CD4-positive, alpha-beta T cell treated with Interleukin-21 for 1 hour (primary cell): ENCODE measurements at places on chromosomes 12 and 14.

GRCh38 chr12:114041136-114041535 is 75.0 kb upstream of the RBM19 start:
- DNase-seq = no peak

GRCh38 chr12:48447755-48448154 is 24.6 kb upstream of the ANP32D start:
- no peak for DNase-seq

GRCh38 chr12:122981587-122982476 is 1.4 kb downstream of the ARL6IP4 start:
- DNase-seq = no peak

GRCh38 chr12:104213952-104214351 is 1.6 kb upstream of the TXNRD1 start:
- no peak for DNase-seq

GRCh38 chr12:5456906-5457305 is 25.0 kb downstream of the NTF3 start:
- DNase-seq = no peak

DNA sequence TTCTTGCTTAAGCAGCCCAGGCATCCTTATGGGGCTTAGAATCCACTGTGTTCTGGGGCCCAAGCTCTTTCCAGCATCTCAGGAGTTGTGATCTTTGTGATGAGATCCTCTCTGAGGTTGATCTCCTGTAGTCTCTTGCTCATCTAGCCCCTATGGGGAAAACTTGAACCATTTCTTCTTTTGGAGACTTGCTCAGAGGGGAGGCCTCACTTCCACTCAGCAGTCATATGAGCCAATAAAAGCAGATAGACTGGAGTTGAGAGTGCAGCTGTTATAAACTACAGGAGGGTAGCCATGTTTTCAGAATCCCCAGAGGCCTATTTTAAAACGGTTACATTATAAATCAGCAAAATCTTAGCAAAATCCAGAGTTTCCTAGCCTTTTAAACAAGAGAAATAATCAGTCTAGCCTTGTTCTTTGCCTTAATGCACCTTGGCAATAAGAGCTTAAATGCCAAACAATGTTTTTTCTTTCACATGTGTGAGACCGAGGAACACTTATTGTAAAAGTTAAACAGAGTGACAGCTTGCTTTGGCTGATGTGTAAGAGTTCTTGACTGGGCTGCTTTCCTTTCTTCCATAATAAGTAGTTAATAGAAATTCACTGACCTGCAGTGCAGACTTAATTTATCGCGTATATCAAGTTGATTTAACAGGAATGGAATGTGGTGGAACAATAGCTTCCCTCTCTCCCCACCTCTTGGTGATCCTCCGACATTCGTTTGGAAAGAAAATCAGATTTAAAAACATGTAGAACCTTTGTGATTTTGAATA is 168.3 kb downstream of the NEDD1 start:
- DNase-seq = no peak

- DNase-seq = no peak
Measured at GRCh38 chr12:25712169-25712568, 159.1 kb upstream of the LMNTD1 start.

GRCh38 chr12:92459850-92460249 is 242.9 kb upstream of the PLEKHG7 start:
- no peak for DNase-seq

- peak; percentile 74 for DNase-seq
Measured at GRCh38 chr12:104687823-104688573, 231.2 kb downstream of the CHST11 start.

DNA sequence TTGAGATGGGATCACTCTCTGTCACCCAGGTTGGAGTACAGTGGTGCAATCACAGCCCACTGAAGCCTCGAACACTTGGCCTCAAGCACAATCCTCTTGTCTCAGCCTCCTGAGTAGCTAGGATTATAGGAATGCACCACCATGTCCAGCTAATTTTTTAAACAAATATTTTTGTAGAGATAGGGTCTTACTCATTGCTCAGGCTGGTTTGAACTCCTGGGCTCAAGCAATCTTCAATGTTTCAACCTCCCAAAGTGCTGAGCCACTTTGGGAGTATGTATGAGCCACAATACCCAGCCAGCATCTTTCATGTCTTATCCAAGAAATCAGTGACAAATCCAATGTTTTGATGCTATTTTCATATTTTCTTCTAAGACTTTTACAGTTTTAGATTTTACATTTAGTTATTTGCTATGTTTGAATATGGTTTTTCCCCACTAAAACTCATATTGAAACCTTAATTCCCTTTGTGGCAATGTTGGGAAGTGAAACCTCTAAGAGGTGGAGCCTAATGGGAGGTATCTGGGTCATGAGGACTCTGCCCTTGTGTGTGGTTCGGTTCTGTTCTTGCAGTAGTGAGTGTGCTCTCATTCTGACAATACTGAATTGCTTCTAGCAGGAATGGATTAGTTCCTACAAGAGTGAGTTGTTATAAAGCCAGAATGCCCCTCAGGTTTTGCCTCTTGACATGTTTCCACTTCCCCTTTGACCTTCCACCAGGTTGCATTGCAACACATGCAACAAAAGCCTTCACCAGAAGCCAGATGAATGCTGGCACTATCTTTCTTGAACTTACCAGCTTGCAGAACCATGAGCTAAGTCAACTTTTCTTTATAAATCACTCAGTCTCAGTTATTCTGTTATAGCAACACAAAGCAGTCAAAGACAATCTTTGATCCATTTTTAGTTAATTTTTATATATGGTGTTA is 80.8 kb upstream of the AMIGO2 start:
- DNase-seq = no peak

GRCh38 chr14:55255979-55256378 is 15.2 kb upstream of the FBXO34 start:
- DNase-seq = no peak

- DNase-seq = no peak
Measured at GRCh38 chr14:34997762-34998161, 15.0 kb downstream of the SRP54 start.

GRCh38 chr12:92556637-92557421 is 146.0 kb upstream of the PLEKHG7 start:
- no peak for DNase-seq

- DNase-seq = no peak
Measured at GRCh38 chr12:14982991-14983390, 10.1 kb downstream of the PDE6H start.

DNA sequence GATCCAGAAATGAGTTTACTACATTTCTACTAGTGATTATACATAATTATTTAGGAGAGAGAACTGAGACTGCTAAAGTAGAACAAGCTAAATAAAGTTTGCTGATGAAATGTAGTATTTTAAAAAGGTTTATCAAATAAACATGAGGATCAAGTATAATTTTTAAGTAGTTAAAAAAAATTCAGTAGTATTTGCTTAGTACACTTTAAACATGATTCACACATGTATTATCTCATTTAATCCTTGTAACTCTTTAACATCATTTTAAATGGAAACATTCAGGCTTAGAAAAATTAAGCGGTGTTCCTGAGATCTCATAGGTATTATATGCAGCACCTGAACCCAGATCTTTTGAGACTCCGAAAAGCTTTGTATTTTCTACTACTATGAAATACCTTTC is 8.7 kb downstream of the SNW1 start:
- no peak for DNase-seq

DNA sequence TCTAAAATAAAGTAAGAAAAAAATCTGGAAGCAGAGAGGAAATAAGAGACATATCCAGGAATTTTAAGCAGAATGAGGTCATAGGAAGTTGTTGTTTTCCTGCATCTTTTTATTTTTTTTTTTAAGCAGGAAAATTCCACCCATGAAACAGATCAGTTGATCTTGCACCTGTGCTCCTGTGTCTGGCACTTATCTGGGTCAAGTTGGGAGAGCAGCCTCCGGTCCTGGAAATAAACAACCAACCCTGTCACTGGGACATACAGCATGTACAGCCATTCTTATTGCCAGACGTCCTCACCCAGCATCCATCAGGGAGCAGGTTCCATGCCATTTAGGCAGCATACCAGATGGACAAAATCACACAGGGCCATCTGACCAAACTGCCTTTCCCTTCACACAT is 266.0 kb upstream of the BTG1 start:
- no peak for DNase-seq

DNA sequence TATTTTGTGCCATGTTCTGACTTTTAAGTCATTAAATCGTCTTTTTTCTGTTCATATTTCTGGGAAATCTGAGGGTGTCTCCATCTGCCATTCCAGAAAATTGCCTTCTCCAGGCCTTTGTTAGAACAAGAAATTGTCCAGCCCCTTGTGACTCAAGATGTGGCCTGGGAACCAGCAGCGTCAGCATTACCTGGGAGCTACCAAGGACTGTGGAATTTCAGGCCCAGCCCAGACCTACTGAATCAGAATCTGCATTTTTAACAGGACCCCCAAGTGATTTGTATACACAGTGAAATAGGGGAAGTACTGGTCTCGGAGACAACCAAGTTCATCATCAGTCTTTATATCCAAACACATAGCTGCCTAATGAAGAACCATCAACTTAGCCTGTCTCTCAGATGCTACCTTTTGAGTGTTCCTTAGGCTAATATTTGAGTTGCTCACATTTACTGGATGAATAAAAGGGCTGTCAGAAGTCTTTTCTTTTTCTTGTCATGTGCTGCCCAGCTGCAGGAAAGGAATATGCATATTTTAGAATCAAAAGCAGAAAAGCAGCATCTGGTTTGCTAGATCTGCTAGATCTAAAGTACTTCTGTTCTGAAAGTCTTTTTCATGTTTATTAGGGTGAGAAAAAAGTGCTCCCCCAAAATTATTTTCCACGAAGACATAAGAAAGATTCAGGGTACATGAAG is 21.2 kb downstream of the GPHB5 start:
- no peak for DNase-seq

GRCh38 chr12:128652136-128652751 is 171.5 kb downstream of the SLC15A4 start:
- DNase-seq = no peak

GRCh38 chr12:54418441-54419087 is 502 bp downstream of the ITGA5 start:
- no peak for DNase-seq

DNA sequence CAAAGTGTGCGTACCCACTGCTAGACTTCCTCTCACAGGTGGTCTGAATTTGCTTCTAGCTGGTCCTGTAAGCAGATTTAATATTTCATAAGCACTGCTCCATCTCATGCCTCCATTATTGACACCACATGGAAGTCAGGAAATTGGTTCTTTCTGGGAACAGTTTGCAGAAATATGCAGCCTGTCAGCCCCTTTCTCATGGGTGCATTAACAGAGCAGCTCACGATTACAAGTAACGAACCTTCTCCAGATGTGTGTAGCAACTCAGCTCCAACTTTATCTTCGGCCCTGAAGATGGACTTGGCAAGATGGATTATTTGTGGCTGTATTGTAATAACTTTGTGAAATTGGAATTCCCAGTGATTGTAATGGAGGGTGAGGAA is 214.5 kb upstream of the DDHD1 start:
- DNase-seq = no peak

DNA sequence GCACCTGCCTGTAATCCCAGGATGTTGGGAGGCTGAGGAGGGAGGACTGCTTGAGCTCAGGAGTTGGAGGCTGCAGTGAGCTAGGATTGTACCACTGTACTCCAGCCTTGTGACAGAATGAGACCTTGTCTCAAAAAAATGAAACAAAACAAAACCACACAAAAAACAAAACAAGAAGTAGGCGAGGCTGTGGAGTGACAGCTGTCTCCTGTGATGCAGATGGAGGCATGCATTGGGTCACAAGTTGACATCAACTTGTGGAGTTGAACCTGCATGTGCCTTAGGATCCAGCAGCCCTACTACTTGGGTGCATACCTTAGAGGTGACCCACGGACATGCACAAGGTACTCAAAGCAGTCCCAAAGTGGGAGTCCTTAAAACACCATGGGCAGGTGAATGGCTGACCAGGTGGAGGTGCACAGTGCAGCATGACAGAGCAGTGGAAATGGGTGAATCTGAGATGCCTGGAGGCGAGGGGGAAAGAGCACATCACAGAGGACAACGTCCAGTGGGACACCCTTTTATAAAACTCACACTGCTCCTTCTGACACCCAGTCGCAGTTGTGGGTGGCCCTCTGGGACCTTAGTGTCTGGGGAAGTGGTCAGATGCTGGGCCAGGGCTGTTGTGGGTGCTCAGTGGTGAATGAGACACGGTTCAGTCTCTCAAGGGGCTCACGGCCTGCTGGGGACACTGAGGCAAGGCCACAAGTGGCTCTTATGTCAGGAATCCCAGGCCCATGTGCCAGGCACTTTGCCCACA is 12.7 kb downstream of the PLBD2 start:
- no peak for DNase-seq

GRCh38 chr14:23528555-23528954 is 23.0 kb downstream of the ZFHX2 start:
- DNase-seq = no peak

- DNase-seq = peak; percentile 33
Measured at GRCh38 chr14:77369285-77369684, 7.6 kb downstream of the TMED8 start.

- no peak for DNase-seq
Measured at GRCh38 chr12:67457778-67458665, 188.9 kb downstream of the CAND1 start.

DNA sequence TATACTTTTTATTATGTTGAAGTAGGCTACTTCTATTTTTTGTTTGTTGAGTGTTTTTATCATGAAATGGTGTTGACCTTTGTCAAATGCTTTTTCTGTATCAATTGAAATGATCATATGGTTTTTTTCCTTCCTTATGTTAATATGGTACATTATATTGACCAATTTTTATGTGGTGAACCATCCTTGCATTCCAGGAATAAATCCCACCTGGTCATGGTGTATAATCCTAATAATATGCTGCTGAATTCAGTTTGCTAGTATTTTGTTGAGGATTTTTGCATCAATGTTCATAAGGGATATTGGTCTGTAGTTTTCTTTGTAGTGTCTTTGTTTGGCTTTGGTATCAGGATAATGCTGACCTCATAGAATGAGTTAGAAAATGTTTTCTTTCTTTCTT is 10.4 kb downstream of the OR5AU1 start:
- DNase-seq = no peak

GRCh38 chr12:99649551-99649950 is 2.0 kb downstream of the GARIN6 start:
- no peak for DNase-seq

DNA sequence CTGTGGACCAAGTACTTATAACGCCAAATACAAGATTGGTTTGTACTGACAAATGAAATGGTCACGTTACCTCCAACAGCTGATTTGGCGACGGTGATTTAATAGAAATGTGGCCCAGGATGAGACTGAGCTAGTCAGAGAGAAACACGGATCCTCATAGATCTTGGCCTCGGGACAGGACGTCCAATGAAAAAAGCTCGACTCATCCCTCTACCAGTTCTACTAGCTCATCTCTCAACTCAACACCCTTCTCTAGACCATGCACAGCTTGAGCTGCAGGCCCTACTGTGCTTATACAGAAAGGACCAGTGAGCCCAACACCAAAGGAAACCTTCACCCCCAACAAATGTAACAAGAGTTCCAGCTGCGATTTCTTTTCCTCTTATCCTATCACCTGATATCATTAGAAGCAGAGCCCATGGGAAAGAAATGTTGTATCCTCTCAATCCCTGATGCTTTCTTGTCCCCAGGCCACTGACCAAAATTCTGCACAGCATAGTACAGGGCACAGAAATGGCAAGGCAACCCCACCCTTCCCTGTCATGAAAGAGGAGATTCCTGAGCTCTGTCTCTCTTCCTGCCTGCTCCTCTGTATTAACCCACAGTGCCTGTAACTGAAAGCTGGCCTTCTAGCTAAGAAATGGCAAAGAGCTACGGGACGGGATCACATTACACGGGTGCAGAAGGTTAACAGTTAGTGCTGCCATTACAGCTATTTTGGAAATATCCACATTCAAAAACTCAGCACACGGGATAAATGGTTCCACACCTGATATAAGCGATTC is 39.2 kb downstream of the DICER1 start:
- DNase-seq = no peak
